ENCODE measurements at places on chromosomes 2 and 18.

GRCh38 chr2:127624320-127624755 lies 21.6 kb upstream of the GPR17 start:
- DNase-seq, result no peak

- DNase-seq, result no peak
Observed at GRCh38 chr2:199570934-199571333, 113.2 kb upstream of the SATB2 start.

DNA sequence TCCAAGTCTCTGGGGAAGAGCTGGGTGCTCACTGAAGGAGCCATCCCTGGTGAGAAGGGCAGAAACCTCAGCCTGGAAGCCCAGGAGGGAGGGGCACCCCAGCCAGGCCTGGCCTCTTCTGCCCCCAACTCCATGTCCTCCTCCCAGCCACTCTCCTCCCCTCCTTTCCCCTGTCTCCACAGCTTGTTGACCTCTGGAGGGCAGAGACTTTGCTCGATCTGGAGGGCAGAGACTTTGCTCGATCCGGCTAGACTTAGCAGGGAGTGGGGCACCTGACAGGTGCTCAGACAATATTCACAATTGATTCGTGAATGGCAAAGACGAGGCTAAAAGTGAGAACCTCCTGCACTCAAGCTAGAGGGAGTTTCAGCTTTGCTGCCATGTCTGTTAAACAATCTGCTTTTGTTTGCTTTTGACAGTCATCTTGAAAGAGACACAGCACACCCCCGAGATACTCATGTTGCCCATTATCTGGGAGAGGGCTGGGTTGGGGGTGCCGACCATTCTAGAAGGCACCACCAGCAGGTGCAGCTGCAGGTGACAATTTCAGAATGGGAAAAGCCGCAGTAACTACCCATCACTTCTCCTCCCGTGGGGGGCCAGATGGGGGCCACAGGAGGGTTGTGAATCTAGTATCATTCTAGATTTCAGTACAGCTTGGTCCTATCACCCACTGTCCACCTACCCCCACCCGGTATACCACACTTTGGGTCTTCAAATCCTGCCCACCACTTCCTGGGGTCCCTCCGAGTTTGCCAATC lies 54.8 kb downstream of the DNMT3A start:
- DNase-seq, result no peak

GRCh38 chr2:113770929-113771328 lies 14.5 kb upstream of the SLC35F5 start:
- DNase-seq, result no peak
